Regular cardiac myocyte (primary cell): ENCODE measurements at places on chromosomes 1 and 21. TPM values are rescaled to one million over a fixed set of nuclear protein-coding genes. Genes with fewer than 3 reads are reported as not detected.

Gene OR2T11
- total RNA-seq = not detected in 2 replicates

Gene ZNF683
- total RNA-seq = not detected in 2 replicates

Gene DNM3
- total RNA-seq = 0.77 and 0.85 TPM in 2 replicates

Gene KLHDC8A
- total RNA-seq = not detected in 2 replicates
